ENCODE measurements at places on chromosomes 6 and 20.
A peak's percentile ranks its signal among the peaks of the same experiment; 100 is the strongest.

DNA sequence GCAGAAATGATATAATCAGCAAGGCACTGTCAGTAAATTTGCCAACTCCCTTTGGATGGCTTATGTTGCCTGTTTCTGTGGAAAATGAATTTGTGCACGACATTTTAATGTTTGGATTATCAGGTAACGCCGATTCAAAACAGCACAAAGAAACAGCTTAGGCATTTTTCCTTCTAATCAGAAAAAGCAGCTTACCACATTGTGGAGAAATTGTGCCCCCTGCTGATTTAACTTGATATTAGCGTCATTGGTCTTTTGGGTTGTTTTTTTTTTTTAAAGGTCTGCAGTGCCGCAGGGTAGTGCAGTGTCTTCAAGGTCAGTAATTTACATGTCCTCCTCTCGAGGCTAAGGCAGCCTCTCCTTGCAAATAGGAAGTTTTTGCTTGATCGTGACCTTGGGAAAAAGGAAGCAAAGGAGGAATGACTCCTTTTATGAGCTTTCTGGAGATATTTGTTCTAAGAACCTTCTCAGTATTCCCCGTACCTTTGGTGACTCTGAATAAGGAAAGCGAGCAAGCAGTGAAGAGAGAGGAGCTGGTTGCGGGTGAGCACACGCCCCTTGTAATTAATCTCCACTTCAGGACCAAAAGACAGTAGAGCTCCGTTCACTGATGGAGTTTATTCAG is 79.1 kb downstream of the ELOVL4 start:
- DNase-seq, result no peak

DNA sequence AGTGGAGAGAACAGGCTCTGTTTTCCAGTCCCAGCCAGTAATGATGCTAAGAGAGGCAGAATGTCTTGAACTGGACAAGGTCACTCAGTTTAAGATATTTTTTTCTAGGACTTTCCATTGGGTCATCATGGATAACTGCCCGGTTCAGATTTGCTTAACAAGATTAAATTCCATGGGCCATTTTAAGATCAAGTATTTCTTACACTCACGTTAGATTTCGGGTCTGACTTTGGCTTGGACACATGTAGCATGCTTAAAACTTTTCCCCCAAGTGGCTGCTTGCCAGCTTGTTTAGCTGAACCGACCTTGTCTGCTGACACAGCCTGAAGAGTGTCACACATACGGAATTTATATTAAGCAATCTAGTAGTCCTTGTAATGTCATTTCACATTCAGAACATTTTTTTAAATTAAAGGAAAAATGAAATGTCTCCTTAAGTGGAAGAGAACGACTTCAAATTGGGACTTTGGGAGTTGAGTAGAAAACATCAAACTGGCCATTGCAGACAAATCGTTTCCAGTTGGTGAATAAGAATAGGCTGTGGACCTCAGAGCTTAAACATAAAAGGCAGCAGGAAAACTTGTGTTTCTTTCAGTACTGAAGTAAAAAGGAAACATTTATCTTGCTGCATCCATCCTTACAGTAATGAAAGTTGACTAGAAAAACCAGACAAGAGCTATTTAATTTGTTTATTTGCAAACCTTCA is 29.0 kb downstream of the ARMC2 start:
- DNase-seq, result no peak

GRCh38 chr20:25865715-25866656 is 169.3 kb upstream of the ZNF337 start:
- peak; percentile 44 for DNase-seq

- DNase-seq, result no peak
These were observed 30.4 kb downstream of the ATXN1 start for GRCh38 chr6:16730738-16731477.

GRCh38 chr6:146287691-146288369 is 255.8 kb upstream of the RAB32 start:
- no peak for DNase-seq

GRCh38 chr6:101760843-101761621 is 367.5 kb downstream of the GRIK2 start:
- no peak for DNase-seq

- DNase-seq, result no peak
These were observed 1.4 kb upstream of the KCNK5 start for GRCh38 chr6:39230654-39231035.

GRCh38 chr6:52144196-52145076 is 41.7 kb upstream of the IL17A start:
- no peak for DNase-seq

- no peak for DNase-seq
These were observed 12.1 kb upstream of the ZBP1 start for GRCh38 chr20:57632286-57632685.

DNA sequence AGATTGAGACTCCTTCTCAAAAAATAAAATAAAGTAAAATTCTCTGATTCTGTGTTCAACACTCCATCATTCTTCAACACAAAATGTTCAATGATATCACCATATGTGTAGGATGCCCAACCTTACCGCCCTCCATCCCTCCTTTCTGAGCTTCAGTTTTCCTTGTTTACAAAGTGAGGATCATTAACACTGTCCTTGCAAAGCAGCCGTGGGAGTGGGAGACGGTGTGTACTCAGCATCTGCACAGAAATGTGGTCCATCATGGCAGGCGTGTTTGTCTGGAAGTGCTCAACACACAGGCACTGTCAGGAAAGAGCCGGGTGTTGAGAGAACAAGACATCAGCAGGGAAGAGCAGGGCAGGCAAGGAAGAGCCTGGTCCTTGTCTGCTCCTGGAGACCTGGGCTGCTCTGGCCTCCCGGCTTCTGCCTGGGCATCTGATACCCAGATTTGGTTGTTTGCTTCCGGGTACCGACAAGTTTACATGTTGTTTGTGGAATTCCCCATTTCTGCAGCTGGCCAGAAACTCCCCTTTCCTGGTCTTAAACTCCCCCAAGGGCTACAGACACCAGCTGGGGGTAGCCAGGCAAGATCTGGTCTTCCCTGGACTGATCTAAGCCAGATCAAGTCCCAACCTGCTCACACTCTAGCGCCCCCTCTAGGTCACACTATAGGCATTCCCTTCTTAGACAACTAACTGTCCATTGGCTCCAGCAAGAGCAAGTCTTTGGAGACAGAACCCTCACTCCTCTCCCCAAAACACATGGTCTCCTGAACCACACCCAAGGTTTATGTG is 26.7 kb upstream of the TTPAL start:
- DNase-seq, result no peak

- no peak for DNase-seq
These were observed 137.5 kb downstream of the ATXN1 start for GRCh38 chr6:16623731-16624130.

- no peak for DNase-seq
These were observed 217.6 kb upstream of the DTNBP1 start for GRCh38 chr6:15880262-15880973.

GRCh38 chr6:73579851-73580246 is 59.0 kb upstream of the EEF1A1 start:
- no peak for DNase-seq

DNA sequence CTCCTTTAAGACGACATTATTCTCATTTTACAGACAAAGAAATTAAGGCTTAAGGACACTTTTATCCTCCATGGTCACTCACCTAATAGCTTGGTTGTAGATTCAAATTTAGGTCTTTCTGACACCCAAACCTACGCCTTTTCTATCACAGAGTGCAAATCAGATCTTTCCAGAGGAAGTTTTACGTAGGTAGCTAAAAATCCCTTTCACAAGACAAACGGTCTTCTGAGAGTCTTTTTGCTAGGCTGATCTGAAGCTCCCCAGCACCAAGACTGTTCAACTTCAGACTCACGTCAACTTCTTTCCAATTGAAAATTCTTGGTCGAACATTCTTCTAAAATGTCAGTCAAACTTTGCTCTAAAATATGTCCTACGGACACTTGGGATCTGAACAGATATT is 46.5 kb downstream of the BLOC1S5 start:
- no peak for DNase-seq

GRCh38 chr6:15662326-15663129 is at the start of gene DTNBP1:
Gene DTNBP1 (minus strand): TSS chr6:15663028. CDS start chr6:15662869, 159 bp downstream.
- peak; percentile 84 for DNase-seq

DNA sequence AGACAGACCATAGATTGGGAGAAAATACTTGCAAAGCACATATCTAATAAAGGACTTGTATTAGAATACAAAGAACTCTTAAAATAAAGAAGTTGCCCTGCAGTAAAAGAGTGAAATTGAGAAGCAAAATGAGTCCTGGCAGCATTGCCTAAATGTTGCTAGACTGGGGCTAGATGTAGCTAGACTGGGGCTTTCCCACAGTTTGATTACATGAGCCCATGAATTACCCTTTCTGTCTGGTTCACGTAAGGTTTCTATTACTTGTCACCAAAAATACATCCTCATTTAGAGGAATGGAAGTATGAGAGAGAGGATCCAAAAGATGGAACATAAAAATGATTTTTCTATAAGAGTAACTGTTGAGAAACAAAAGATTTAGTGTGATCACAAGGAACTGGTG is 57.6 kb upstream of the CCDC28A start:
- DNase-seq, result no peak
